ENCODE measurements at places on chromosomes 12 and 14.

GRCh38 chr14:92501891-92502351, 11.7 kb upstream of the RIN3 start:
- peak; percentile 40 for DNase-seq

GRCh38 chr14:53055003-53055402, 98.1 kb downstream of the DDHD1 start:
- peak; percentile 34 for DNase-seq

DNA sequence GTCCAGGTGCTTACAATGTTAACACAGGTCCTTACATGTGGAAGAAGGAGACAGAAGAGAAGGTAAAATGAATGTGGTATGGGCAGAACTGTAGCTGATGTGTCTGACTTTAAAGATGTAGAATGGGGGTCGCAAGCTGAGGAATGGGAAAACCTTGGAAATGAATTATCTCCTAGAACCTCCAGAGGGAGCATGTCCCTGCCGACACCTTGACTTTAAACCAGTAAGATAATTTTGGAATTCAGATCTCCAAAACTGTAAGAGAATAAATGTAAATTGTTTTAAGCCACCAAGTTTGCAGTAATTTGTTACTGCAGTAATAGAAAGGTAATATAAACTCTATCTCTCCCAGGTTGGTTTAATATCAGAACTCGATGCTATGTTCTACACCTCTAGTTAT, 80.1 kb upstream of the ALG10 start:
- DNase-seq: no peak

DNA sequence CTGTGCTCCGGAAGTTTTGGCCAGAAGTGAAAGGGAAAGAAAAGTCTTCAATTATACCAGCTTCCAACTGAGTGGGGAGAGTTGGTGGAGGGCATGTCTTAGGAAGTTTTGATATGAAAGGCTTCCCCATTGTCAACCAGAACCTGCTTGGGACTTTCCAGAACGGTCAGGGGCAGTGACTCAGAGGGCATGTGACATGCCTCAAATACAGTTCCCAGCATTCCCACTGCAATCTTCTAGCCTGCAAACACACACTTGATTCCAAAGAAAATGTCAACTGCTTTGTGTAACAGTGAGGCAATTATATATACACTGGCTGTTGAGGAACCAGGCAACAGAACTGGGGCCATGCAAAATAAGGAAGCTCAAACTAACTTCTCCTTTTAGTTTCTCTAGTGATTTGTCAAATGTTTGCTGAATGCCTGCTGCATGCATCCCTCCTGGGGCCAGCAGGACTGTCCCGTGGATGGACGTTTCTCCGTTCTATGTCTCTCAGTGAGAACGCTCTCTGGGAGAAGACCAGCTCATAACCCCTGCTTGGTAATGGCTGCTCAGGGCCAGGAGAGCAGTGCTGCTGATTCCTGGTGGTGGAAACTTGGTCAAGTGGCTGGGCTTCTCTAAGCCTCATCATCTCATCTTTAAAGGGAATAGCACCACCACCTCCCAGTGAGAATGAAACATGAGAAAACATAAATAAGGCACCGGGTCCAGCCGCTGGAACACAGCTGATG, 18.3 kb downstream of the SLC25A47 start:
- DNase-seq: peak; percentile 70

DNA sequence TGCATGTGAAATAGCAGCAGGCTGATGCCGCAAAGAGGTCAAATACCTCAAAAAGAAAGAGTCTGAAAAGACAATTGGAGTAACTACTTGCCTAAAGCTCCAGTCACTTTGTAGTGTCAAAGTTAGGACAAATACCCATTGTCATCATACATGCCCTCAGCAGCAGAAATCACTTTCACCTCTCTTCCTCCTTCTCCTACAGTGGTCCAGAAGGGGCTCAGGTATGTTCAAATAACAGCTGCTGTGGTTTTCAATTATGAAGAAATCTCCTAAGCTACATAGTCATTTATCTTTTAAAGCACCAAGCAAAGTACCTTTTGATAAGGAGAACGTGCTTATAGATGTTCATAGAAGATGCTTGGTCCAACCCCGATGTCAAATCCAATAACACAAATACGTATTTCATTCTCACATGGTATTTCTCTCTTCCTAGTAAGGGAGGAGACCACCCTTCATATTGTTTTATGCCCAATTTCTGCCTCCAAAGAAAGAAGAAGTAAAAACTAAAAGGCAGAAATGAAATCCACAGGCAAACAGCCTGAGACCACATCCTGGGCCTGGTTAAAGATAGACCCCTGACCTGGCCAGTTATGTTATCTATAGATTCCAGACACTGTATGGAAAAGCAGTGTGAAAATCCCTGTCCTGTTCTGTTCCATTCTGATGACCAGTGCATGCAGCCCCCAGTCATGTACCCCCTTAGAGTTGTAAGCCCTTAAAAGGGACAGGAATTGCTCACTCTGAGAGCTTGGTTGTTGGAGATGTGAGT, 23.7 kb downstream of the GYS2 start:
- DNase-seq: no peak

GRCh38 chr14:76227450-76228050, 75.8 kb downstream of the GPATCH2L start:
- DNase-seq: peak; percentile 4

DNA sequence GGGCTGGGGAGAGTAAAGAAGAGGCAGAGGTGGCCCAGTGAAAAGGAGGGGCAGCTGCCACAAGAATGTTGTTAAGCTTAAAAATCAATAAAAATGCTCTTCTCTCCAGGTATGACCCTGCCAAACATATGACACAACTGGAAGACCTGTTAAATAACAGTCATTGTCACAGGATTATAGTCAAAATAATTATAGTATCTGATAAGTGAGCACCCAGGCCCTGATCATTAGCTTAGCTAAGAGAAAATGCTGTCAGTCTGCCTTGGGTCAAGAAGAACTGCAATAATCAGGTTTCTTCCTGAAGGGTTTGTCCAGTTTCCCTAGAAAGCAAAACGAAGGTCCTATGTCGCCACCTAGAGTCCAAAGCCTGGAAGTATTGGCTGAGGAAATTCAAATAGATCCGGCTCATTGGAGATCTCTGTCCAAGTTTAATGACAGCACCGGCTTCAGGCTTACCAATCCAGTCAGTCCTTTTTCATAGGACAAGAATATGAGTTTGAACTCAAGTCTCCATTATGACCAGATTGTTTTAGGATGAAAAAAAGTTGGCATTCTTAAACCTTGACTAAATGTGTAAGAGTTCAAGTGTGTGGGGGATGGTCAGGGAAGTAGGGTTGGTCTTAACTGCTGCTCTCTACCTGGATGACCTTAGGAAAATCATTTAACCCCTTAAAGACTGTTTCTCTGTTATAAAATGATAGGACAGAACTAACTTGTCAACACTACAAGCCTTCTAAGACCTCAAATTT, 22.5 kb upstream of the NKX2-8 start:
- peak; percentile 39 for DNase-seq

- DNase-seq: no peak
Observed at GRCh38 chr12:58174316-58174715, 232.9 kb downstream of the ATP23 start.

DNA sequence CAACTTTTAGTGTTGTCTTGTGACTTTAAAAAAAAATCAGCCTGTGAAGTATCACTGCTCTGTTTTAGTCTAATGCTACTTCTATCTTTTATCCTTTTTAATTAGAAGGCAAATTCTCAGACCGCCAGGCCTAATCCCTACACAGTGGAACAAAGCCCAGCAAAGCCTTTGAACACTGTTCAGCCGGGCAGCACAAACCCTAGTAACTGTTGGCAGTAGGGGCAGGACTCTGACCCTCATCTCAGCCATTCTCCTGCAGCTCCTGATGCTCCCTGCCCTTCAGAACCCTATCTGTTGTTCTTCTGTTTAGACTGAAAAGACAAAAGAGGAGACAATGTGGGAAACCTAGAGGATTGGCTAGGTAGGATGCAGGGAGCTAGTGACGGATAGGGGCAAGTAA, 78.0 kb upstream of the OTX2 start:
- no peak for DNase-seq

DNA sequence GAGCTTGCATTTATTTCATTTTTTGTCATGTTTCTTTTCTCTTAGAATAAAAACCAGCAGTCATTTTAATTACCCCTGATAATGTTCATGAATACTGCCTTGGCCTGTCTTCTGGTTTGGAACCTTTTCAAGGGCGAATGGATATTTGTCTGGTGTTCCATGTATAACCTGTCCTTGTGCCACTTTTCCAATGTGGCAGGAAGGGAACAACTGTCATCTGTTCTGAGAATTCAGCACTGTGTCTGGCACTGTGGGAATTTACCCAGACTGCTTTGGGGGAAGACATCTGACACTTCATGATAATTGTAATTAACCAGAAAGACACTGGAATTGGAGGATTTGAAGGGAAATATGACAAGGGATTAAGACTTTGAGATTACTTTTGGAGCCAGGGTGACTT, 352.8 kb downstream of the APAF1 start:
- no peak for DNase-seq

DNA sequence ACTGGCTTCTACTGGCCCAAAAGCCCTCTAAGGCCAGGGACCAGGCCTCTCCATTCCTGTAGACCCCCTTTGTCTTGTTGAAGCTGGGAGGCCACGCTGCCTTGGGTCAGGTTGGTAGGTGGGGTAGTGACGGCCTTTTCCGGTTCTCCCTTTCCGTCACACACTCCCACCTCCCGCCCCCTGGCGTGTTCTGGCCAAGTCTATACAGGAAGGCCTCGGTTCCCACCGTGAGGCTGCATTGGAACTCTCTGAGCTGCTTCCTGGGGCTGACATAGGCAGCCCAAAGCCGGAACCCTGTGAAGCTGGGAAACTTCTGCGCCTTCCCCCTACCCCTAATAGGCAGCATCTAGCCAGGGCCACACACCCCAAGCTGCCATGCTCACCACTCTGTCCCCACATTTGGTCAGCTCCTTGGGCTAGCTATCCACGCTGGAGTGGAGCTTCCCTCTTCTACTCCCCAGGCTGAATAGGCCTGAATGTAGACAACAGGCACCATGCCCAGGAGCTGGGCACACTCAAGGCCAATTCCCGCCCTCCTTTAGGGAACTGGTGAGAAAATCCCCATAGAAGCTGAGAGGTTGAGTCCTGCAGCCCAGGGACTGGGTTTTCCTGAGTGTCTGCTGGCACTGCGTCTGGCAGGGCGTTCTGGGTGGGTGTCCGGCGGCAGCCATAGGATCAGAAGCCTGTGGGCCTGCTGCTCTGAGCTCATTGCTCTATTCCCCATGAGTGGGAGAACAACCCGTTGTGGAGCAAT, 35.7 kb downstream of the RIN3 start:
- no peak for DNase-seq

DNA sequence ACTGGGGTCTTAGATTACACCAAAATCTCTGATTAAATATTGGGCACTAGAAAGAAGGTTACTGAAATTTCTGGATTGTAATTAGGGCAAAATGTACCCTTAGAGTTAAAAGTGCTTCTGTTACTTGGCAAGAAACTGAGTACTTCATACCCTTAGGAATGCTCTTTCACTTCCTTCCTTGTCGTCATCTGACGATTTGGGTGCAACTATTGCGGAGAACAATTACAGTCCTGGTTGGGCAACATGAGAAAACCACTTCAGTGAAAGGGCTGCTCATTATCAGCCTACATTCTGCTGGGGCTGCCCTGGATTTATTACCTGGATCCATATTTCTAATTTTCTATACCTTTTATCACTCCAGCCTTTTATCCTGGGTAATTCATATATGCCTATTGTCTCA, 348.5 kb upstream of the MDGA2 start:
- no peak for DNase-seq

DNA sequence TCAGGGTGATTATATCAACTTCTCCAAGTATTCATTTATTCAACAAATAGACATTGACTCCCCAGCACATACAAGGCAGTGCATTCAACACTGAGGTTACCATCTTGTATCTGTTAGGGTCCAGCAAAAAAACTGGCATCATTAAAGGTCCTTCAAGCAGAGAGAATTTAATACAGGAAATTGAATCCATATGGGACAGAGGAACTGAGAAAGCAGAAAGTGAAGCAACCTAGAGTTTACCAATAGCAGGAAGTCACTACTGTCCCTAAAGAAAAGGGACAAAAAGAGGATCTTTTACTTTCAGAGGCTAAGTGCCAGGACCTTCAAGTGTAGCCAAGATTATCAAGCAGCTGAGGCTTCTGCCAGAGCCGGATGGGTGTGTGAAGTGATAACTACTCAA, 237.8 kb upstream of the TBX3 start:
- no peak for DNase-seq
